ENCODE measurements at places on chromosomes 4 and X. TPM values are rescaled to one million over a fixed set of nuclear protein-coding genes. Genes with fewer than 3 reads are reported as not detected.
A peak's percentile ranks its signal among the peaks of the same experiment; 100 is the strongest.

Gene RP2
- total RNA-seq, result 9.3 TPM

Gene PCDH18
- total RNA-seq, result 8.4 TPM

Gene DHX15
- total RNA-seq, result 206 TPM

Gene BMPR1B
- 21.1 TPM for total RNA-seq

Gene IL2
- total RNA-seq, result not detected

Gene PLS3
- 98.7 TPM for total RNA-seq

Gene ZCCHC12
- 3.2 TPM for total RNA-seq

Gene ARMCX1
- total RNA-seq, result 31.6 TPM

Gene PPBP
- not detected for total RNA-seq

Gene GAGE13
- not detected for total RNA-seq

Gene GPR50
- 0.64 TPM for total RNA-seq

Gene TCEAL6
- total RNA-seq, result not detected

Gene HSPA4L
- total RNA-seq, result 3.5 TPM

Gene CSAG1
- total RNA-seq, result not detected

- DNase-seq, result no peak
Observed at GRCh38 chr4:104032896-104033295, 313.1 kb upstream of the TACR3 start.

- DNase-seq, result peak; percentile 25
Observed at GRCh38 chr4:104490770-104491480, 3.8 kb downstream of the CXXC4 start.

GRCh38 chrX:66074920-66075879 lies 35.3 kb upstream of the VSIG4 start:
- DNase-seq, result no peak

DNA sequence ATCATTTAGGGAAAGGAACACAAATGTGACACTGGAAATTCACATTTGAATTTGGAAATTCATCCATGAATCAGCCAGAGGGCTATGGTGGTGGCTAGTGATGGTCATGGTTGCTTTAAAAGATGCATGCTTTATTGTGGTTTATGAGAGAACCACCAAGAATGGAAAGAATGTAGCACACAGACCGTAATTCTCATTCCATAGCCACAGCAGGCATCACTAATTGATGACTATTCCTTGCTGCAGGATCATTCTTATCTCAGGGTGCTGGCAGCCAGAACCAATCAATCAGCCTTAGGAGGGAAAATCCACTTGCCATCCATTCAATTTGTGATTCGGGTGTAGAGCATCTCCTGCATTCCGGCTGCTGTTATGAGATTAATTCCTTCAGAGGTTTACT lies 115.6 kb downstream of the DHRSX start:
- no peak for DNase-seq

DNA sequence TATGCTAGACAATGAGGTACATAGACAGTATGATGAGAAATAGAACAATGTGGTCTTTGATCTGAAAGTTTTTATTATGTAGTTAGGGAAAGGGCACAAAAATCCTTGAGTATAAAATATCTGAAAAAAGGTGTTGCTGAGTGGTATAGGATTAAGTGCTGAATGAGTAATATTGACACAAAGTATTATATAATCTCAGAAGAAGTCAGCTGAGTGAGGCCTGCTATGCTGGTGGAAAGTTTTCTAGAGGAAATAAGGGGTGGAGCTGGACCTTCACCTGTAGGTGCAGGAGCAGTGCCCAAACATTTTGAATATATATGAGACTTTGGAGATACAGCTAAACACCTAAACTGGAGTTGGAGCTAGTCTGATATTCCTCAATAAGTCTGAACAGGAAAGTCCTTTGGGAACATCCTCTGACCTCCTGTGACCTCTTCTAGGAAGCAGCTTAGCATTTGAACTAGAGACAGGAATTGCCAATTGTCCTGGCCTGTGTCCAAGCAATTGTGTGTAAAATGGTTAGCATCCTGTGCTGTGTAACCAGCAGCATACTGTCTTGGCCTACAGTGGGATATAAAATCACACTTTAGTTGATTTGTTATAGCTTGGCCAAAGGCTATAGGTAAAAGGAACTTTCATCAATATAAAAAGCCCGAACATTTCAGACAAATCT lies 285.3 kb downstream of the ANKRD50 start:
- no peak for DNase-seq

- DNase-seq, result no peak
Observed at GRCh38 chr4:89737888-89738287, 99.1 kb downstream of the SNCA start.

DNA sequence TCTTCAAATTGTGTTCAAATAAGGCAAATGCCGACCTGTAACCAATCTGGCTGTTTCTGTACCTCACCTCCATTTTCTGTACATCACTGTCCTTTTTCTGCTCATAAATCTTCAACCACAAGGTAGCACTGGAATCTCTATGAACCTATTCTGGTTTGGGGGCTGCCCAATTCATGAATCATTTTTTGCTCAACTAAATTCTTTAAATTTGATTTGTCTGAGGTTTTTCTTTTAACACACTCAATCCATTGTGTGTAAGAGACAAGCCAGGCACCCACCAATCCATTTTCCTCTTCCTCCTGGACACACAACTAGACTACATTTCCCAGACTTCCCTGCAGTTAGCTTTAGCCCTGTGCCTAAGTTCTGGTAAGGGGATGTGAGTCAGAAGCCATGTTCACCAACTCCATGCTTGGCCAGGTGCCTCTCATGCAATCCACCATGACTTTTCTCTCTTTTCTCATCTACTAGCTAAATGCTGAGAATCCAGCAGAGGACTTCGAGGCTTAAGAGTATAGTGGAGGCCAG lies 193.2 kb upstream of the KLF3 start:
- DNase-seq, result no peak

DNA sequence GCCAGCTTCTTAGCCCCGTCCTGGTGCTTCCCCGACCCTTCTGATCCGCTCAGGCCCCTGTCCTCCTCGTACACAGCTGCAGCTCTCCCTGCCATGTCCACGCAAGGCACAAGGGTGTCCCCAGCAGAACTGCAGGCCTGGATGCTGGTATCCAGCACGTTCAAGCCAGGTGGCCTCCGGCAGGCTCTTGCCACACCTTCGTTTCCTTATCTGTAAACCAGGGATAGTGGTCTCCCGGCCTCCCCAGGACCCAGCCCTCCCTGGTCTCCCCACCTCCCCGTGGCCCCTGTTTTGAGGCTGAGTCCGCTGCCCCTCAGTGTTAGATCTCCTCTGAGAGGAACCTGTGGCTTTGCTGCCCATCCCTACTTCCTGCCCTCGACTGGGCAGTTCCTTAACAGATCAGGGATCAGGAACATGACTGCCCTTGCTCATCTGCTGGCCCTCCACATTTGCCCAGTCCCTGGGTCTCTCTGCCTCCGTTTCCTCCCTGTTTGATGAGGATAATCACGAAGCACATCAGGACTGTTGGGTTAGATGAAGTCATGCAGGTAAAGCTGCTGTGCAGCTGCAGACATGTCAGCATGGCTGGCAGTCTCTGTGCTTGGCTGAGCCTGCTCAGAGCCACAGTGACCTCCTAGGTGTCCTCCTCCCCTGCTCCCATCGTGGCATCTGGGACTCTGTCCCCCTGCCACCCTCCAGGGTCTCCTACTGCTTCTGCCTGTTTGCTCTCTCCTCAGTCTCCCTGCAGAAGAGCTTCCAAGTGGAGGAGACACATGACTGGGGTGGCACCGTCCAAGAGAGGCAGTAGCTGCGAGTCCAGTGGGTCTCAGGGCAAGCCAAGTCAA lies 32.9 kb downstream of the PIGG start:
- DNase-seq, result no peak

DNA sequence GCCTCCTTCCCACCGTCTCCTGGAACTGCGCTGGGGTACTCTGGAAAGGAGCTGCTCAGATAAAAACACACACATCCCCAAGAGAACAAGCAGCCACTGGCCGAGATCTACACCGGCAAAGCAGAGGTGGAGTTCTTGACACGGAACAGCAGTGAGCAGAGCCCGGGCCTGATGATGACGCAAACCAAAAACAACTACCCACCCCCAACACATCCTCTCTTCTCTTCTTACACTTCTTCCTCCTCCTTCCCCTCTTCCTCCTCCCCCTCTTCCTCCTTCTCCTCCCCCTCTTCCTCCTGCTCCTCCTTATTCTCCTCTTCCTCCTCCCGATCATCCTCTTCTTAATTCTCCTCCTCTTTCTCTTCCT lies 4.6 kb downstream of the PNMA5 start:
- DNase-seq, result no peak

DNA sequence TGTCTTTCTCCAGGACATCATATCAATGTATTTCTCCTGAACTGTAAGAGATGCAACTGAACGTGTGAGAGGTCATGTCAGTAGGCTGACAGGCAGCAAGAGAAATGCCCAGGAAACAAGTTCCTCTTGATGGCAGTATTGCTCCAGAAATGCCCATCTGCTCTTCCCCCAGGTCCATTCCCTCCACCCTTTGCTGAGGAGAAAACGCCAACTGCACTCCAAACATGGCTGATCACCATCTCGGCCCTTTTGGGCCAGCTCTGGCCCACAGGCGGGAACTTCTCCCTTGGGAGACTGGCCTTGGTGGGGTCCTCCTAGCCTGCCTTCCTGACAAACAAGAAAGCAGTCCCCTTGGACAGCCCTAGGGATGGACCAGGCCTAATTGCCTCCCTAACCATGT lies 276.5 kb upstream of the AGTR2 start:
- no peak for DNase-seq

- DNase-seq, result no peak
Observed at GRCh38 chr4:2011583-2011982, 2.8 kb upstream of the NELFA start.

- DNase-seq, result no peak
Observed at GRCh38 chrX:41152221-41152620, 67.0 kb downstream of the USP9X start.

GRCh38 chr4:22471999-22472461 lies 43.8 kb downstream of the ADGRA3 start:
- no peak for DNase-seq

DNA sequence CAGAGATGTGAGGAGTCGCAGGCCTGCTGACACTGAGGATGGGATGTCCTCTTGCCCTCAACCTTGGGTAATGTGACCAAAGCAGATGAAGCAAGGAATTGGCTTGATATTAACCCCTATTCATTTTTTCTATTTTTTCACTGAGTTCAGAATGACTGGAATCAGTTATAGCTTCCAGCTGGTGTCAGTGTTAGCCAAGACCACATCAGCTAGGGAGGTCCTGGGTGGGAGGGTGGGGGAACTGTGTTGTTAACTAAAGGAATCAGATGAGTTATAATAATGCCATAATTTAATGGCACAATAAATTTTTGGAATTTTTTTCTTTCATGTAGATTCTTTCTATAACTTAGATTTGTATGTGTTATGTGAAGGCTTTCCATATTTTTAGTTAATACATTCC lies 91.9 kb downstream of the EGF start:
- no peak for DNase-seq

GRCh38 chr4:9800848-9801247 lies 19.4 kb downstream of the DRD5 start:
- no peak for DNase-seq

DNA sequence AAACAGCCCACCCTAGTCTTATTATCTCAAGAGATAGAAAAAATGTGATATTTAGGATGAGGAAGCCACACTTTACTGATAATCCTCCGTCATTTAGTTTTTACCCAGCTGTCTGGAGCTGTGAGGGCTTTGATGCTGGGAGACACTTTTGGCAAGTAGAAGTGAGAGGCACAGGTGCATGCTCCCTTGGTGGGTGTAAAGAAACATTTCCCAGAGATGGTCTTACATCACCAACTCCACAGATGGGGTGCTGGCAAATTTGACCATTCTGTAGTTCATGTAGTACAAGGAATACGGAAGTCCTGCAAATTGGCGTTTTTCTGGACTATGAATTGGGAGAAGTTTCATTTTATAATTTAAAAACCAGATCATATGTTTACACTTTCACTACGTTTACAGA lies 28.5 kb downstream of the TRIM61 start:
- no peak for DNase-seq

GRCh38 chr4:119832776-119833175 lies 204.2 kb upstream of the PDE5A start:
- DNase-seq, result no peak

DNA sequence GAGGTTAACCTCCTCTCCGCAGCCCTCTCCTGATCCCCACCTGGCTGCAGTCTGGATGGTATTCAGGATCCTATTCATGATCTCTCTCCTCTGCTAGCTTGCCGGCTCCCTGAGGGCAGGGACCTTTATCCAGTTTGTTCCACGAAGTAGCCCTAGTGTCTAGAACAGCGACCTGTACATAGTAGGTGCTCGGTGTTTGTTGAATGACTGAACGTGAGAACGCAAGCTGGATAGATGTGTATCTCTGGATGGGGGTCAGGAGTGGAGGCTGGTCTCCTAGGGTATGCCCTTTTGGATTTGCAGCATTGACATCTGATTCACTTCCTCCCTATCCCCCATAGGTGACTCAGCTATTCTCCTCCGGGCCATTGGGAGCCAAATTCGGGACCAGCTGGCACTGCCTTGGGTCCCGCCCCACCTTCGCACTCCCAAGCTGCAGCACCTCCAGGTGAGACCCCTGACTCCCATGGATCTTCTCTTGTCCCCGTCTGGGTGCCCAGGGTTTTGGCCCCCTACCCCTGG lies 7.3 kb downstream of the CCDC22 start:
- no peak for DNase-seq

DNA sequence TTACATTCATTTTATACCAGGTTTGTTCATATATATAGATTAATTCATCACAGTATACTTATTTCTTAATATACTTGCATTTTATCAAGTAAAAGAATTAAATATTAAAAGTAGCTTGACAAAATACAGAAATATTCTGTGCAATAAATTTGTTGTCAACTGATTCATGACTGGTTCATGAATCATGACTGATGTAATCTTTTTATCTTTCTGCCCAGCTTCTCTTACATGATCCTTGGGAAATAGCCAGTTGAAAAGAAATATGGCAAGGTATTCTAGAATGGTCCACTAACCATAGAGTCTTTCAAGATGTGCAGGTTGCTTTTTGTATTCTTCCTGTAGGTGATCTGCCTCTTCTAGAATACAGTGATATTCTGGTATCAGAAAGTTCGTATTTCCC lies 4.2 kb upstream of the CCNA2 start:
- DNase-seq, result no peak

DNA sequence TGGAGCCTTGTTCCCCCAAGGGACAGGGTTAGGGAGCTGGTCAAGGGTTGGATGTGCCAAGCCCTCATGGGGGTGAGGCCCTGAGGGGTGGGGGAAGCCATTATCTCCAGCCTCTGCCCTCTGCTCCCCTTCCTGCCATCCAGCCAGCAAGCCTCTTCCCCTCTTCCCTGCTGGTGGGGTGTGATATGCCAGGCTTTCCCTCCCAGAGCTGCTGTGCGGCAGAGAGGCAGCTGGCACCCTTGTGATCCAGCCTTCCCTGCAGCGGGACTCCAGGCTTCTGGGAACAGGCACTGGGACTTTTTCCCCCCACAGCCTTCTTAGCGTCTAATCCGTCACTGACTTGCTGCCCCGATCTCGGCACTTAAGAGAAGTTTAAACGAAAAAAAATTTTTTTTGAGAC lies 6.3 kb downstream of the SSR4 start:
- no peak for DNase-seq

DNA sequence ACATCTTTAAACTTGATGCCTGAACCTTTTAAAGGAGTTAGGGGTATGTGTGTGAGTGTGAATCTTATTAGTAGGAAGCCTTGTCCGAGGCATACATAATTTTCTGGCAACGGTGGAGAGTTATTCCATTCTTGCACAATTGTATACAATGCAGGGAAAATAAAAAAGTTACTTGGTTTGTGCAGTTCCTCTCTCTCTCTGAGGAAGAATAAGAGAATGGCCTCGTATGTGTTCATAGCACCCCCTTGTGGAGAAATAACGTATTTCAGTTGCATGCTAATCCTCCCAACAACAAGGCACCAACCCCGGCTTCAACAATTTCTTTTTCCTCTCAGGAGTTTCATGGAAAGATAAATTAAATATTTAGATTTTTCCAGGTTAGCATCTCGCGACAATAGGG lies 33.7 kb upstream of the FGF13 start:
- peak; percentile 30 for DNase-seq
